ENCODE measurements at places on chromosomes 5 and 9.

DNA sequence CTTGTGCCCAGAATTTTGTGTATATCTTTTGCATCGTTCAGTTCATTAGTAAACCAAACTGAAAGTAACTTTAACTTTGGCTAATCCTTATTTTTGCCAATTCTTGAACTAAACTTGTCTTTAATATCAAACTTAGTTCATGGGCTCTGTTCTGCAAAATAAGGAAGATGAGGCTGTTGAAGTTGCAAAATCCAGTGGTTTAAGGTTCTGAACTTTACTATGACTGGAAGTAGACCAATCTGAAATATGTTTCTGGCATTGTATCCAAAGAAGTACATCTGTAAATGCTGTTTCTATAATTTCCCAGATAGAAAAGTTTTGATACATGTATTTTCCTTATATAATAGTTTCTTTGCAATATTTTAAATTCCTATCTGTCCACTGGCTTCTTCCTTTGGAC, 238.1 kb downstream of the CETN3 start:
- no peak for DNase-seq

DNA sequence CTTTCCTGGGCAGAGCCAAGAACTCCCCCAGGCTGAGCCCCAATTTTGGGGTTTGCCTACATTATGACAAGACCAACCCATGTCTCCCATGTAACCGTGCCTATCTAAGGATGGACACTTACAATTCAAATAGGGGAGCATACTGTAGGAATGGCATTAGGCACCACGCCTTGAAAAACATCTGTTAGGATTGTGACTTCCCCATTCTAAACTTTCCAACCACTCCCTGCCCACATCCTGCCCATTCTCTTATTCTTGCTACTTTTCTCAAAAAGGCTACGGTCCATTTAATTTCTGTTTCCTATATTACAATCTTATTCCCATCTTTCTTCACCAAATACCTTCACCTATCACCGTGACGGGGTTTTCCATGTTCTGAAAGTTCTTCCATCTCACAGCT, 99.2 kb downstream of the LPAR1 start:
- no peak for DNase-seq

GRCh38 chr5:179269781-179270543, 75.3 kb downstream of the ADAMTS2 start:
- DNase-seq = no peak

- DNase-seq = no peak
These were observed 88.0 kb downstream of the ADAMTS2 start for GRCh38 chr5:179257176-179257682.

DNA sequence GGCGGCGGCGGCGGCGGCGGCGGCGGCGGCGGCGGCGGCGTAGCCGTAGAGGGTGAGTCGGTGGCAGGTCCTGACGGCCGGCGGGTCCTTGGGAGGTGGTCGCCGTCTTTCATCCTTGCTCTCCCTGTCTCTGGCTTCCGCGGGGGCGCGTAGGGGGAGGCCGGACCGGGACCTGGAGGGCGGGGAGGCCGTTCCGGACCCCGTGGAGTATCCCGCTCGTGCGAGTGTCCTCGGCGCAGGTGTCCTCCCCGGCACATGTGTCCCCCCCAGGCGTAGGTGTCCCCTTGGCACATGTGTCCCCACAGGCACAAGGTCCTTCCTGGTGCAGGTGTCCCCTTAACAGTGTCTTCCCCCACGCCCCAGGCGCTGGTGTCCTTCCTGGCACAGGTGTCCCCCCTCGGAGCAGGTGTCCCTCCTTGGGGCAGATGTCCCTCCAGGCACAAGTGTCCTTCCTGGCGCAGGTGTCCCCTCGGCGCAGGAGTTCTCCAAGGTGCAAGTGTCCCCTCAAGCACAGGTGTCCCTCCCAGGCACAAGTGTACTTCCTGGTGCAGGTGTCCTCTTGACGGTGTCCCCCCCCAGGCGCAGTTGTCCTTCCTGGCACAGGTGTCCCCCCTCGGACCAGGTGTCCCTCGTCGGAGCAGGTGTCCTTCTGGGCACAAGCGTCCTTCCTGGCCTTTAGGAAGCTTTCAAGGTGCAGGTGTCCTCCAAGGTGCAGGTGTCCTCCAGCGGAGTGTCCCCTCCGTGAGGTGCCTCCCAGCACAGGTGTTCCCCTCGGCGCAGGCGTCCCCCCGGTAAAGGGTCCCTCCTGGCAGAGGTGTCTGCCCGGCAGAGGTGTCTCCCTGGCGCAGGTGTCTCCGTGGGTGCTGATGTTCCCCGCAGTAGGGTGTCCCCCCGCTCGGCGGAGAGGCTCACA, 519 bp downstream of the EXOC3 start:
- DNase-seq = no peak

DNA sequence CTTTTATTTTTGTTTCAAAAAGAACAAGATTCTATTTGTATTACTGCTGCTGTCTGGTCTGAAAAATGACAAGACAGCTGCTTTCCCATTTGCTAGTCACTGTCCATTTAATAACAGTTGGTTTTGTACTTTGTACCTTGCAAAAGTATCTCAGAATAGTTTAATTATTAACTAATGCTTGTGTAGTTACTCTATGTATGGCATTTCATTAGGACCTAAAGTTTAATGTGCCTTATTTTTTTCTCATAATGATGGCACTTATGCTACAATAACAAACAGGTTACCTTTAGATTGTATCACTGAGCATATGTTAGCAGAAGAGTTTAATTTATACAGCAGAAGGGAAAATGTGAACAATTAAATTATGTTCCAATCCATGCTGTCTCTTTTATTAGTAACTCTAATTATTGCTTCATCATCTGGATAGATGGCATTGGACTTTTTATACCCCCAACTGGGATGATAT, 134.2 kb downstream of the CDH10 start:
- DNase-seq = peak; percentile 3

GRCh38 chr9:136979769-136980587, 2.7 kb downstream of the PTGDS start:
- no peak for DNase-seq

GRCh38 chr9:18060269-18060934, 413.6 kb upstream of the ADAMTSL1 start:
- DNase-seq = no peak

DNA sequence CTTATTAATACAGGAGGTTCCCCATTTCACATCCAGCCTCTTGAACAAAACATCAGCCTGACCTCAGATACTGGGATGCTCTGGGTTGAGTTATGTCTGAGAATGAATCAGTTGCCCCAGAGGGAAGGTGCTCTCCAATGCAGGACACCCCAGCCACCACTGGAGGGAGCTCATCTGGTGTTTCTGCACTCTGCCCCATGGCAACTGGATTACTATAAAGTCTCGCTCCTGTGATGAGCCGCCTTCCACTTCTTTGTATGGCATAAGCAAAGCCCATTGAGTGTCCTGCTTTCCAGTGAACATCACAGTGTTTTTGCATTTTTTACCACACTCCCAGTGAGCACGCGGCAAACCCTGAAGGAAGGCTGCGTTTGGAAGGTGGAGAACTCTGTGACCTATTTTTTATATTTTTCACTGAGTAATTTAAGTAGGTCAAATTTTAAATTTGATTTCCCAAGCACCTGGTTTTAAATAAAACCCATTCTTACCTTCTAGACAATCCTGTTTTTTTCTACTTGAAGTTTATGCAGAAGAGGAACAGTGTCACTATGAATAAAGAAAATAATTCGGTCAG, 176.9 kb upstream of the WWC1 start:
- no peak for DNase-seq

DNA sequence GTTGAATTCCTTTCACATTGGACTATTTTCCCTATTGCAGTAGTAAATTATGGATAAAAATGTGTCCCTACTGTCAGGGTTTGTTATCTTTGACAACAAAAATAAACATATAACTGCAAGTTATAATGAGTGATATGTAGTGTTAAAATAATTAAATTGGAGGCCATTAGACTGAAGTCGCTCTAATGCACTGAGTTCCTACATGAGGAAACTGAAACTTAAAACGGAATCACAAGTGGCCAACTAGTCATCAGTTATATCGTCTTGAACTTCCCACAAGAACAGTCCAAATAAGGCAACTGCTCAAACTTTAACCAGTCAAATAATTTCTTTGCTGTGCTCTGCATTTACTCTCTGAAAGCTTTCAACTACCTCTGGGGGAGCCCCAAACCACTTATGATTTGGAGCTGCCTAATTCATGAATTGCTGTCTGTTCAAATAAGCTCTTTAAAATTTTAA, 2.1 kb upstream of the IFT74 start:
- DNase-seq = peak; percentile 39

DNA sequence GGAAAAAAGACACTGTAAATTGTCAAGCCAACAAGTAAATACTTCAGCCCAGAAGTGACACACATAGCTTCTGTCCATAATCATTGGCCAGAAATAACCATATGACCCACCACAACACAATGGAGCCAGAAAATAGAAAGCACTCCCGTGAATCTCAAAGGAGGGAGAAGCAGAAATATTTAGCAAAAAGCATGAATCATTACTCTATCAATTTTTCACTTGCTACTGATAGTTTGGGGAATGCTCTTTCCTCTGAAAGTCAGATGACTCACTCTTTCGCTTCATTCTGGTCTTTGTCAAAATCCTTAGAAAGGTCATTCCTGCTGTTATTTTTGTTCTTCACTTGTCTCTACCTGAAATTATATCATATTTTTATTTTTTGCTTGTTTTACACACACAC, 312.6 kb downstream of the TMEM232 start:
- DNase-seq = no peak

DNA sequence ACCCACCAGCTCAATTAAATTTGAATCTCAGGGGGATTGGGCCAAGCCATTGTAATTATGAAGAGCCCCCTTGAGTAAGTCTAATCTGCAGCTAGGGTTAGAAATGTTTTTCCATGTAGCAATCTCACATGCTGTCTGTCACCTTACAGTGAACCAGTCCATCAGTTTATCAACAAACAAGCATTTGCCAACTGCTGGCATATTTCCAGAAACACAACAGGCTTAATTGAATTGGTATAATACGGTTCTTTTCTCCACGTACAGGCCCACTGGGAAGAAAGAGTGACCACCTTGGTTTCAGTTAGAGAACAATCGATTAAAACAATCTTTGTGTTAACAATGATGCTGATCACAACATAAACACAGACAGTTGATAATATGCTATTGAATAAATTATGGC, 67.4 kb downstream of the NSUN2 start:
- no peak for DNase-seq

DNA sequence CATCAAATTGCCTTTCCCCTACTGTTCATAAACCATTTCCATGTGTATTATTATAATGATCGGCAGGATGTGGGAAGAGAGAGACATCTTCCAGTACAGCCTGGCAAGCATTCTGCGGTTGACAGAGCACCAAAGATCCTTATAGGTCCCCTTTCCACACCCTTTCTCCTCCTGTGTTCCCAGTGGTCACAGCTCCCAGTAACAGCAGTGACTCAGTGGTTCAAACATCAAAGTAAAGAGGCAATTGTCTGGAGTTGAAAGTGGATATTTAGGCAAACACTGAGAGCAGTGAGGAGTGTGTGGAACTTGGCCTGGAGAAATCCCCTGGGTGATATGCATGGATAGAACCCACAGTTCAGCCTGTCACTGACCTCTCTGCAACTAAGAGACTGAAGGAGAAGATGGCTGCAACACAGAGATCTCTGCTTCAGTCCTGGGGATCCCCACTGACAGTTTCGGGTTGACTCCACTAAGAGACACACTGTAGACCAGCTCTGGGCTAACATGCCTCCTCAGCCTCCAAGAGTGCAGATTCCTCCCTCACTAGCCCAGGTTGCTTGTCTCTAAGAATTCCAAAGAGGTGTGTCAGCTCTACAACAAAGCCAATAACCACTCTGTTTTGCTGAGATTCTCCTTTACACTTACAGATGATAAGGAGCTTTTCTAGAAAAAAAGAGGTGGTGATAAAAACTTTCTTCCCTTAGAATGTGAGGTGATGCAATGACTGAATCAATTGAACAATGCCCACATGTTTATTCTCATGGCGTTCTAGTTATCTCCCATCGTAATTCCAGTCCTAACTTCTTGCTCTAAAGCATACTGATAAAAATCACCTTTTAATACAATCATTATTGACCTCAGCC, 94.4 kb upstream of the IL6ST start:
- peak; percentile 68 for DNase-seq

DNA sequence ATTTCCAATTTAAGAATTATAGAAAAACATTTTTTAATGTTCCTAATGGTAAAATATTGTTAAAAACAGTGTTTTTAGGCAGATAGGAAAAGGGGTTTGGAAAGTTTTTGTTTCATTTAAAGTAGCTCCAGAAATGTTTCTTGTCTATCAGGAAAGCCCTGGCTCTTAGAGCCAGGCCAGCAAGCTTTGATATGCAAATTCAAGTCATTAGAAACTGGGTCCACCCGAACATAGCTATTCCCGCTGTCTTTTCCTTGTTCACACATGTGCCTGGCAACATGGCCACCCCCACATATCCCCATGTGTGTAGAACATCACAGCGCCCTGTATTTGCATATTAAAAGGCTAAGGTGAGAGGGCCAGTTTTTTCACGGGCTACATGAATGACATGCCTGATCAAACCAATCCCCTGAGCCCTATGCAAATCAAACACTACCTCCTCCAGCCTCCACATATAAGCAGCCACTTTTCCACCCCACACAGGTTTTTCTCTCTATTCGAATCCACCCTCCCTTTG, 925.3 kb upstream of the CDH10 start:
- no peak for DNase-seq

DNA sequence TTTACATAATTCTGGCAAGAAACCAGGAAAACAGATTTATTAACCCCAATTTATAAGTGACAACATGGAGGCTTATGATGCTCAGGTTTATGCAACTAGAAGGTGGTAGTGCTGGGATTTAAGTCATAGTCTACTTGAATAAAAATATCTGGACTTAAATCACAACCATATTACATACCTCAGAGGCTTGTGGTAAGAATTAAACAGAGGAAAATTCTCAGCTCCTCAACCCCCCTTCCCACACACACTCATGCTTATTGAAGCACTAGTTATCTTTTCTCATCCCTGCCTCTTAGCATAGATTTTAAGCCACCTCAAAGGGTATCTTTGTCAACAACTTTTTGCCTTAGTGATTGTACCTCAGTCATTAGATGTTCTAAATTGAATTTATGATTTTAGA, 731.0 kb downstream of the PRELID2 start:
- DNase-seq = no peak

DNA sequence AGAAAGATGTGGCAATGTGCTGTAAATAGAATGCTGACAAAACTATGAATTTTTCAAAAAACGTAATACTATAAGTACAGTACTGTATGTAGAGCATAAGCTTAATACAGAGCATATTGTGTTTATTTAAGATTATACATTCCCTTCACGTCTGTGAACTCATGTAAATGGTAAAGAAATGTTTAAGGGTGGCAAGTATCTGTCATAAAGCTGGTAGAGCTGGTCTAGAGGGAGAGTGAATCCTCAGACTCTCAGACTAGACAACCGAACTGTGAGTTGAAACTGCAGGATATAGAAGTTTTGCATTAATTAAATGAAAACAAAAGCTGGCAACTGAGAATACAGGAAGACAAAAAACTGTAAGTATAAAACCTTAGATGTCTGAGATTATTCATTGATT, 87.3 kb upstream of the ANXA1 start:
- no peak for DNase-seq

- DNase-seq = no peak
These were observed 22.0 kb upstream of the COL15A1 start for GRCh38 chr9:98921732-98922131.

Measured in epithelial cell of proximal tubule (primary cell).